ENCODE measurements at places on chromosomes 4 and X. TPM values are rescaled to one million over a fixed set of nuclear protein-coding genes. Genes with fewer than 3 reads are reported as not detected.
A peak's percentile ranks its signal among the peaks of the same experiment; 100 is the strongest.

DNA sequence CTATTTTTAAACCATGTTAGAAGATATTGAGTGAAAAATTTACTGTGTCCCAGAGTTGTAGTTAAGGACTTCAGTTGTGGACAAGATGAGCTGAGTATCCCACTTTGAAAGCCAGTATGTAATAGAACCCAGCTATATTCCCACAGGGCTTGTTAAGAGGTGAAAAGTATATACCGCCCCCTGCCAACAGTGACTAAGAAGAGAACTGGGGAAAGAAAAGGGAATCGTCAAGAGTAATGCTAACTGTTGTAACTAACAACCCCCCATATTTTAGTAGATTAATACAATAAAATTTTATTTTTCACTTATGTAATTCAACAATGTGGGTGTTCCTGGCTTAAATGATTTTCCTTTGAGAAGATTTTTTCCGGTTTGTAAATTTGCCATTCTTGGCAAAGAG, 250.4 kb upstream of the GIMD1 start:
- no peak overlapping the region for H3K4me3 ChIP-seq
- no peaks in the 10 kb centered on the region for H3K4me1 ChIP-seq
- H3K27ac ChIP-seq: no peak overlapping the region
- DNase-seq: no peak
- no peaks in the 10 kb centered on the region for H3K27me3 ChIP-seq

DNA sequence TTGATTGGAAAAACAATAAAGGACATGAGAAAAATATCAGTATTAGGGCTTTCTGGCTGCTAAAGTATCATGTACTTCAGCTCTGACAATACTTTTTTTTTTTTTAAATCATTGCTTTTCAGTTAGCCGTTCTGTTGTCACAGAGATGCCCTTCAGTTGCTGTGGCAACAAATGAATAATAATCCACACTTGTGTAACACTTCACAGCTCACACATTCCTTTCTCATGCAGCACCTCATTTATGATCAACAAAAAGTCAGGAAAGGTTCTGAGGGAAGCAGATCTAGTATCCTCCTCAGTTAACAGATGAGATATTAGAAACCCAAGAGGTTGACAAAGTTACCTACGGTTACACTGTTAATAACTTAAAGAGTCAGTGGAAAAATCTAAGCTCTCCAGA, 444.2 kb upstream of the SLIT2 start:
- no peak overlapping the region for H3K27ac ChIP-seq
- H3K36me3 ChIP-seq: no peaks in the 10 kb centered on the region
- no peak for DNase-seq
- H3K4me1 ChIP-seq: no peaks in the 10 kb centered on the region

DNA sequence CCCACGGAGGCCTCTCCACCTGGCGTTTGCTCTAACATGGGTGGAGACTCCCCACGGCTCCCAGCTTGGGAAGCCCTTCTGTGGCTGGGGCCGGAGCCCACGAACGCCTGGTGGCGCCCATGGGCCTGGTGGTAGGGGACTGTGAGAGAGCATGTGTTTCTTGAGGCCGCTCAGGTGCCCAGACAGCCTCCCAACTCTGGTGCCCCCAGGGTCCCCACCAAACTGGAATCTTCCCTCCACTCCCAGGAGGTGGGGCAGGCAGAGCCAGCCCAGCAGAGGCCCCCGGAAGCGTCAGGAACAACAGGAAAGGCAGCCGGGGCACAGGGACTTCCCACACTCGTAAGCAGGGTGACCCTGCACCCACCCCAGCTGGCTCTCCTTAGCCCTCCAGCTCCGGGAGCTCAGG, 33.3 kb upstream of the FGFR3 start:
- no peak overlapping the region for H3K27ac ChIP-seq
- H3K27me3 ChIP-seq: peaks cover 8% of the 10 kb centered on the region
- H3K36me3 ChIP-seq: no peaks in the 10 kb centered on the region
- no peak overlapping the region for H3K4me3 ChIP-seq
- no peak for DNase-seq

DNA sequence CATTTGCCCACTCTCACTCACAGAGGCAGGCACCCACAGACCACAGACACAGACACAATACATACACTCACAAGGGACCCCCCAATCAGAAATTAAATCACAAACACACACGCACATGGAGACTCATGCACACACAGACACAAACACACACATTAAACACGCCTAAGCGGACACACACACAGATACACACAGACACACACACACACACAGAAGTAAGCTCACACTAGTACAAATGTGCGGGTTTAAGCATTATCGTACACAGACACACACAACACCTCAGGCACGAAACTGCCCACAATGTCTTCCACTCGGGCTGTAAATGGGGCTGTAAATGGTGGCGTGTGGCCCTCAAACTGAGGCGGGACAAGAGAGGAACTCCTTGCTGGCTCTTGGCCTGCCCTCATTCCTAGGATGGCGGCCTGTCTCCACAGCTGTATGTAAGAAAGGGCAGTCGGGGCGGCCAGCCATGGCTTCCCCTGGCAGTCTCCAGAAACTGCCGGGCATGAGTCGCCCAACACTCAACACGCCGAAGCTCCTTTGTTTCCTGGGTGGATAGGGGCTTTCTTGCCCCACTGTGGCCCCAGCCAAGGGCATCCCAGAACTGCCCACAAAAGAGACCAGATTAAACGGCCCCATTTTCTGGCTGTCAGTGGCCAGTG, 53.9 kb downstream of the NBDY start:
- no peak overlapping the region for H3K4me3 ChIP-seq
- peaks cover 12% of the 10 kb centered on the region for H3K4me1 ChIP-seq
- no peak overlapping the region for H3K27ac ChIP-seq
- H3K36me3 ChIP-seq: no peaks in the 10 kb centered on the region
- DNase-seq: no peak

GRCh38 chr4:174047363-174047762, 236.1 kb downstream of the FBXO8 start:
- H3K4me1 ChIP-seq: no peaks in the 10 kb centered on the region
- H3K36me3 ChIP-seq: no peaks in the 10 kb centered on the region
- no peak overlapping the region for H3K27ac ChIP-seq
- no peak for DNase-seq

DNA sequence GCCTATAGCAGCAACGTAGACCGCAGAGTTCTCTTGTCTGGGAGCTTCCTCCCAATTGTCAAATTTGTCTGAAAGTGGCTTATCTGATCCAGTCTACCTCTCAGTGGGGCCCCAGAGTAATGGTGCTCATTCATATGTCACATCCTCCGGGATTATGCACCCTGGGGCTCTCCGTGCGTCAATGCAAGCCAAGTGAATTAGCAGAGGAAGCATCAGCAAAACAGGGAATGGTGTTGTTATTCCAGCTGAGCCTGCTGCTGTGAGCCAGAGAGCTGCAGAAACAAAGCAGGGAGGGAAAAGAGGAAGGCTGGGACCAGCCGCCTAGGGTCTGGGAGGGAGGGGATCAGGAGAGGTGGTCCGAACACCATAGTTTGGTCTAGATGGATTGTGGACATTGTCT, 95.2 kb downstream of the CLNK start:
- H3K27ac ChIP-seq: no peak overlapping the region
- no peaks in the 10 kb centered on the region for H3K27me3 ChIP-seq
- no peak overlapping the region for H3K4me3 ChIP-seq
- no peaks in the 10 kb centered on the region for H3K36me3 ChIP-seq
- peaks cover 30% of the 10 kb centered on the region for H3K4me1 ChIP-seq

GRCh38 chr4:1208266-1208961, 36.0 kb upstream of the SPON2 start:
- H3K27me3 ChIP-seq: no peaks in the 10 kb centered on the region
- H3K27ac ChIP-seq: no peak overlapping the region
- H3K36me3 ChIP-seq: peaks cover 36% of the 10 kb centered on the region
- H3K4me1 ChIP-seq: peaks cover 35% of the 10 kb centered on the region
- H3K4me3 ChIP-seq: no peak overlapping the region

- no peaks in the 10 kb centered on the region for H3K27me3 ChIP-seq
- no peaks in the 10 kb centered on the region for H3K36me3 ChIP-seq
- no peak for DNase-seq
- H3K4me3 ChIP-seq: no peak overlapping the region
Measured at GRCh38 chr4:24428850-24429249, 155.5 kb downstream of the DHX15 start.

DNA sequence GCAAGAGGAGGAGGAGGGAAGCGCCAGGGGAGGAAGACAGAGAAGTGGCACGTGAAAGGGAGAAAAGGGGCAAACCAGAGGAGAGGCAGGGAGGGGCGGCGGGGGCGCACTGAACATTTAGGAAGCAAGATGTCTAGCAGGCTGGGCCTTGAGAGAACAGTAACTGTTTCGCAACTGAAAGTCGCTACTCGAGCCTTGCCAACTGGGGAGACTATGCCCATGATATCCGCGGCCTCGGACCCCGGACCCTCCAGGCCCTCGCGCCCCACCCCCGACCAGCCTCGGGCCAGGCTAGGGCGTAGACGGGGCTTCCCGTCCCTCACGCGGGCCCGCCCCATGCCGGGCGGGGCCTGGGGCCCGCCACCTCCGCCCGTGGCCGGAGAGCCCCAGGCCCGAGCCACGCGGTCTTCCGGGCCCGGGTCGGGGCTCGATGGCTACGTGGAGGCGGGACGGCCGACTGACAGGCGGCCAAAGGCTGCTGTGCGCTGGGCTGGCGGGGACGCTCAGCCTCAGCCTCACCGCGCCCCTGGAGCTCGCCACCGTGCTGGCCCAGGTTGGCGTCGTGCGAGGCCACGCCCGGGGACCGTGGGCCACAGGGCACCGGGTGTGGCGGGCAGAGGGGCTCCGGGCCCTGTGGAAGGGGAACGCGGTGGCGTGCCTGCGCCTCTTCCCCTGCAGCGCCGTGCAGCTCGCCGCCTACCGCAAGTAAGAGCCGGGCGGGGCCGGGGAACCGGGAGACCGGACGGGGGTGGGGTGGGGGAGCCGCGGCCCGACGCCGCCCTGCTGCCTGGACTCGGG, at the start of gene SLC25A43:
Gene SLC25A43 (plus strand): TSS at position 363 of the 798 bp plus-strand sequence. CDS start 68 bp downstream, at position 431.
- H3K4me1 ChIP-seq: peaks cover 20% of the 10 kb centered on the region
- H3K36me3 ChIP-seq: no peaks in the 10 kb centered on the region
- peak within 1 kb of the TSS; percentile 58 for H3K4me3 ChIP-seq
- DNase-seq: peak; percentile 43

GRCh38 chr4:66489783-66490452, 819.6 kb upstream of the EPHA5 start:
- H3K27me3 ChIP-seq: no peaks in the 10 kb centered on the region
- no peak overlapping the region for H3K27ac ChIP-seq
- DNase-seq: no peak
- no peaks in the 10 kb centered on the region for H3K4me1 ChIP-seq
- H3K36me3 ChIP-seq: no peaks in the 10 kb centered on the region
- H3K4me3 ChIP-seq: no peak overlapping the region

DNA sequence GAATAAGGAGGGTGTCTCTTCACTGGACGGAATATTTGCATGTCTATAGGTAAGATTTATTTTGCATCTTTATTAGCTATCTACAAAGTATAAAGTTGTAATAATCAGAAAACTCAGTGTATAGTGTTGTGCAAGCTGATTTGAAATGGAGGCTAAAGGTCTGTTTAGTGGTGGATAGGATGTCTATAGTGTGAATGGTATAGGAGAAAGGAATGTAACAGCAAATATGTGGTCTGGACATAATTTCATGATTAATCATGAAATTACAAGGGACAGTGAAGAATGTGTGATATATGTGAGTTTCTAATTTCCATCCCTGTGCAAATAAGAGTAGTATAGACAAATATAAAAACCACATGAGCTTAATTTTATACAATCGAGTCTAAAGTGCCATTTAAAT, 79.3 kb upstream of the CAMK2D start:
- no peaks in the 10 kb centered on the region for H3K4me1 ChIP-seq
- H3K27me3 ChIP-seq: no peaks in the 10 kb centered on the region
- H3K27ac ChIP-seq: no peak overlapping the region
- H3K4me3 ChIP-seq: no peak overlapping the region

DNA sequence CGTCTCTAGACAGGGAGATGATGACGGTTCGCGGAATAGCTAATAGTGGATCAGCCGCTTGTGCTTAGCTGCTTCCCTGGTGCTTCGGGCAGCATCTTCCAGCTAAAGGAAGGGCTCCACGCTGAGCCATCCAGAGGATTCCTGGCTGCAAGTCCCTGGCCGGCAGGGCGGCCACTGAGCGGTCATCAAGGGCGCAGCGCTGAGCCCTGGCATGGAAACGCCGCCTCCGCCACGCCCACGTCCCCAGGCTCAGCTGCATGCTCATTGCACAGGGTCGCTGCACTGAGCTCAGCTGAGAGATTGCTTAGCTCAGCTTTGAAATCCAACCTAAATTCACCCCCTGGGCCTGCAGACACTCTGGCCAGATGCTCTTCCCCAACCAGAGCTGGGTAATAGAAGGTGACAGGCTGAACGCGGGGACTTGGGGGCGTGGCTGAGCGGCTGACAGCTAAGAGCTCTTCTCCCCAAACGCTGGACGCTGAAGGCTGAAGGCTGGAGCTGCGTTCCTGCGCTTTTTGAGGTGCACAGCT, 118.2 kb upstream of the KIT start:
- DNase-seq: no peak
- no peak overlapping the region for H3K27ac ChIP-seq
- no peaks in the 10 kb centered on the region for H3K4me1 ChIP-seq

- DNase-seq: peak; percentile 83
- H3K36me3 ChIP-seq: peaks cover 13% of the 10 kb centered on the region
- no peaks in the 10 kb centered on the region for H3K27me3 ChIP-seq
- no peak overlapping the region for H3K27ac ChIP-seq
Measured at GRCh38 chr4:742742-743311, 37.2 kb downstream of the PCGF3 start.

GRCh38 chr4:183038436-183038835, 60.6 kb upstream of the WWC2 start:
- H3K36me3 ChIP-seq: no peaks in the 10 kb centered on the region
- no peak overlapping the region for H3K4me3 ChIP-seq
- no peaks in the 10 kb centered on the region for H3K4me1 ChIP-seq
- no peaks in the 10 kb centered on the region for H3K27me3 ChIP-seq

- H3K4me1 ChIP-seq: no peaks in the 10 kb centered on the region
- no peak overlapping the region for H3K4me3 ChIP-seq
- DNase-seq: no peak
- no peak overlapping the region for H3K27ac ChIP-seq
- peaks cover 4% of the 10 kb centered on the region for H3K27me3 ChIP-seq
Measured at GRCh38 chr4:11313157-11313943, 115.3 kb downstream of the HS3ST1 start.

SLC6A14 gene
- total RNA-seq: not detected

UGT2A3 gene
- not detected for total RNA-seq

NXF2B gene
- total RNA-seq: not detected

FUNDC1 gene
- 4.8 TPM for total RNA-seq
